ENCODE measurements at places on chromosomes 12 and 14.
A peak's percentile ranks its signal among the peaks of the same experiment; 100 is the strongest.

DNA sequence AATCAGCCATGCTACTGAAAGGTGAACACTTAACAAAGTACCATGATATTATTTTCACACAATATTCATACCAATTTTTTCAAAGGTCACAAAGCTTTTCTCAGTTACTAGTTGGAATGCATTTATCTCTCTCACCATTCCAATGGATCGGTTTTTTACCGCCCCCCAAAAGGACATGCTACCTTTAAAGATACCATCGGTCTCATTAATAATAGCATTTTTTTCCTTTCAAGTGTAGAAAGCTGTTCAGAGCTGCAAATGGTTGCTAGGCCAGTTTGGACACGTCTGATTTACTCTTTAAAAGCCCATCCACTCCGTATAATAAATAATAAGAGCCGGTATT, 34.9 kb upstream of the STON2 start:
- DNase-seq = no peak

DNA sequence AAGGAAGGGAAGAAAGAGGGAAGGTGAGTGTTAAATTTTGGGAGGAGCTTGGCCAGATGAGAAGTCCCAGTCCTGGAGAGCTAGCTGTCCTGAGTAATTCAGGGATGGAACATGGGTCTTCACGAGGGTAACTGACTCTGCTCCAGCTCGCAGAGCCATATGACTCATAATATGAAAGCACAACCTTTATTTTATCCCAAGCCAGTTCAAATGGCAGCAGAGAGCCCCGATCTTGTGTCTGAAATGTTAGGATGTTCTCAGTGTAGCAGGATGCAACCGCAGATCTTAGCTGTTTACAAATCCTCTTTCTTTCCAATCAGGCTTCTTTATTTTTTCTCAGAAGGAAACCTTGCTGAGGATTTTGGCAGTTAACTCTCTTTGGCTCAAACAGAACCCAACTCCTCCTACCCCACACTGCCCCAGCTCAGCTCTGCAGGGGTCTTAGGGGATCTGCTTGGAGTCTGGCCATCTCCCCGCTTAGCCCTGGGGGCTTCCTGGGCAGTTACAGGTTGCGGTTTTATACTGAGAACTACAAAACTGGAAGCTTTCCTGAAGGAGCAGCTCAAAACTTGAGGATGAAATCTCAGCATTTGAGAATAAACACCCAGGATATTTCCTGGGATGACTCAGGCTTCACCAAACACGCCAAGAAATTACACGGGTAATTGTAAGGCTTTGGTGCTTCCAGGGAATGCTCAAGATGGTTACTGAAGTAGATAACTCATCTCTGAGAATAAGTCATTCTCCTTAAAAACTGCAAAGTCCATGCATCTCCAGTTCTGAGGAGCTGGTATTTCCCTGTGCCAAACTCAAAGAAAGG, 92.5 kb downstream of the VCPKMT start:
- peak; percentile 77 for DNase-seq

DNA sequence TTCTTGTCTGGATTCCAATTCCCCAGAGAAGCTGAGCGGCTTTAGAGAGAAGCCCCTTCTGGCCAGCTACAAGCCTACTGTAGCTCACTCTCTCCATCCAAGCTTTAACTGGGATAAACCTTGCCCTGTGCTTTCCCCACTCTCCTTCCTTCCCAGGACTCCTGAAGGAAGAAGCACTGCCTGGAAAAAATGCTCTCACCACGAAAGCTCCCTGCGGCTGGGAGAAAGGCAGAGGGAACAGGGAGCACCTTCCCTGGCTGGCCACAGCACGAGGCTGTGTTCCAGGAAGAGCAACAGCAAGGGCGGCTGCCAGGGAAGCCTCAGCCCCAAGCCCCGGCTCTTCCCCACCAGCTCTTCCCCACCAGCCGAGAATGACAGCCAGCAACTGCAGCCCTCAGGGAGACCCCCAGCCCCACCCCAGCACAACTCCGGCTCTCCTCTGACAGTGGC, 40.8 kb upstream of the PNMA1 start:
- peak; percentile 50 for DNase-seq

DNA sequence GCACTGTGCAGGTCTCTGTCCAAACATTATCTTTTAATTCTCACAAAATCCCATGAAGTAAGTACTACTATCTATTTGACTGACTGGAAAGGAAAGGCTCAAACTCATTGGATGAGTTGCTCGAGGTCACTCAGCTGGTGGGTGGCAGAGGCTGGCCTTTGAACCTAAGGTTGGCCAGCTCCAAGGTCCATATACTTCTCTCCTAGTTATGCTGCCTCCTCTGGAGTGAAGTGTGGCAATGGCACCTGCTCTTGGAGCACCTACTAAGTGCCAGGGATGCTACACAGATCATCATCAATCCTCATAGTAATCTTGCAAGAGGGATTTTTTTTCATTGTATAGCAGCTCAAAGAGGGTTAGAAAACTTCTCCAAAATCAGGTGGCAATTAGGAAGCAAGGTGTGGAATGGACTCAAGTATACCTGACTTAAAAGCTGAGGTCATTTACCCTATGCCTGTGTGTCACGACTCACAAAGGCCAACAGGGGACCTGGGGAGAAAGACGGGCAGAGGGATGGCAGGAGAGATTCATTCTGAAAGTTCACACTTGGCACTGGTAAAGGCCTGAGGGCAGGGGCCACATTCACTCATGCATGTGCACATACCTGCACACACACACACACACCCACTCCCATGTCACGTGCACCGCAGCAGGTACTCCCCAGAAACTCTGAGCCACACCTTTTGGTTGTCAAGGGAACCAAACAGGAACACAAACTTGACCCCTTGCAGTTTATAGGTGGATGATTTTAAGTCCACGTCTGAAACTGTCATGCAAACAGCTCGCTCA, 146.4 kb downstream of the FOXN3 start:
- peak; percentile 73 for DNase-seq

DNA sequence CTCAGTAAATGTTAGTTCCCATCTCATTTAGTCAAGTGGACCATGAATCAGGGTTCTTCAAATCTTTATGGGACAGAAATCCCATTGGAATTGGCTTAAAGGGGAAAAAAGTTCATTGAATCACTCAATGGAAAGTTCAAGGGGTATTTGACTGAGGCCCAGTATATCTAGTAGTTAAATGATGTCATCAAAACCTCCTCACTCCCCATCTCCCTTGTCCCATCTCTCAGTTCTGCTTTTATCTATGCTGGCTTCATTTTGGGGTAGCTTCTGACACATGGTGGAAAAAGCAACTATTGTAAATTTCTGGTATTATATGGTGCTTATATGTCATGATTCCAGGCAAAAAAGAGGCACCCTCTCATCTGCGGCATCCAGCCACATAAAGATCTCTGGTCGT, 51.9 kb downstream of the DAAM1 start:
- no peak for DNase-seq

DNA sequence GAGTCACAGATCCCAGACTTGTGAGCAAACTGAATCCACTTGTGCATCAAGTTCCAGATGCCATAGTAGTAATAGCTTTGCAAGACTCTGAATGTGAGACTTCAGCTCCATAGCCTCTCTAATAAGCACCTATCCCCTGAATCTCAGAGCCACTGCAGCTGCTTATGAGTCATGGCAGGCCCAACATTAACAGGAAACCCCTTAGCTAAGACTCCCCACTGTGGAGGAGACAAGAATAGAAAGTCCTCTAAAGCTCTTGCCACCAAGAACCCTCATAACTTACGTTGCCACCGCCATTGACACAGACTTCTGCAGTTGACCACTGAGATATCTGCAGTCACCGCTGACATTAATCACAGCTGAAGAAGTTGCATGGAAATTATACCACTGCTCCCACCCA, 62.9 kb upstream of the PDE3A start:
- no peak for DNase-seq

GRCh38 chr14:64673748-64674147, 30.5 kb upstream of the PLEKHG3 start:
- DNase-seq = peak; percentile 62

DNA sequence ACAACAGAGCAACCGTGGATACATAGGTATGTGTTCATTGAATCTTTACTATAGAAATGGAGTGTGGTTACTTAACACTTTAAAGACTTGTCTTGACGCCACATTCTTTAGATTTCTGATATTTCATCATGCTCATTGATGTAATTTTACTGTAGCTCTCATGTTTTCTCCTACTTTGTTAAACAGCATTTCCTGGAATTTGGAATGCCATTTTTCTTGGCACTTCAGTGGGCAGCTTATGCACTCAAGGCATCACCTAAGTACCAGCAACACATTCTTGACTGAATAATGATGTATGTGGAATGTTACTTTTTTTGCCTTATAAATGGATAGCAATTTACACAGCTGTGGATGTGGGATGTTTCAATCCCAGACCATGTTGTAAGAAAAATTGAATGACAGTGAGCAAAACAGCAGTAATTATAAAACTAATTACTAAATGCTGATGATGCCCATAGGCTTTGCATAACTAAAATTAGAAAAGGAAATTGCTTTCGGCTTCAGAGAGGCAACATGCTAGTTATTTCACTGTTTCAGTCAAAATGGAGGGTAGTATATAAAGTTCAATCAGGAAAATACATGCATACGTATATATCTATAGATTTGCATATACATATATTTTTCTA, 298.5 kb downstream of the NPAS3 start:
- DNase-seq = no peak

DNA sequence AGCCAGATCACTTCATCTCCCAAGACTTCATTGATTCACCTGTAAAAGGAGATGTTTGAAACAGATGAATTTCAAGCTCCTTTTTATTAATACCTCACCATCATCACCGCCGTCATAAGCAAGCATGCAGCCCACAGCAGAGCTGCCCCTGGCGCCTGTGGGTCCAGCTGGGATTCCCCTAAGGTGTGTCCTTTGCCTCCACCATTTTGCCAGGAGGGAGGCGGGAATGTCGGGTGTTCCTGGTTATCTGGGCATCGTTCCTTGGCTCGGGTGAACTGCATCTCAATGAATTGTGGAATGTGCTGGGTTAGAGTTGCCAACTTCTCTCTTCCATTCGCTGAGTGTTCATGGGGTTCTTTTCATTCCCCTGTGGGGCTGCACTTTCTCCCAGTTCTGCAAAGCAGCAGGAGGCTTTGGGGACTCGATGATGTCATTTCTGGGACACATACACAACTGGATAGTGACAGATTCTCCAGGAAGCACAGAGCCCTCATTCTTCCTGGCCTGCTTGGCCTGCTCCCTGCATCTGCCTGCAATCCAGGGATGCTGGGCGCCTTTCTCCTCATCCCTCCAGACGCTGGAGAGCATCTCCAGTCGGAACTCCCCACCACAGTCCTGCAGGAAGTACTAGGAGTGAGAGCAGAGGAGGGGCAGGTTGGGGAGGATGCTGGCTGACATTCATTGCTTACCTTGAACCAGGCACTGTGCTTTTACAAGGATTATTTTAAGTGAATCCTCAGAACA, 10.1 kb downstream of the CCND2 start:
- no peak for DNase-seq

Data from renal cortical epithelial cell (primary cell).